Epithelial cell of proximal tubule (primary cell): ENCODE measurements at places on chromosomes 12 and 14.

DNA sequence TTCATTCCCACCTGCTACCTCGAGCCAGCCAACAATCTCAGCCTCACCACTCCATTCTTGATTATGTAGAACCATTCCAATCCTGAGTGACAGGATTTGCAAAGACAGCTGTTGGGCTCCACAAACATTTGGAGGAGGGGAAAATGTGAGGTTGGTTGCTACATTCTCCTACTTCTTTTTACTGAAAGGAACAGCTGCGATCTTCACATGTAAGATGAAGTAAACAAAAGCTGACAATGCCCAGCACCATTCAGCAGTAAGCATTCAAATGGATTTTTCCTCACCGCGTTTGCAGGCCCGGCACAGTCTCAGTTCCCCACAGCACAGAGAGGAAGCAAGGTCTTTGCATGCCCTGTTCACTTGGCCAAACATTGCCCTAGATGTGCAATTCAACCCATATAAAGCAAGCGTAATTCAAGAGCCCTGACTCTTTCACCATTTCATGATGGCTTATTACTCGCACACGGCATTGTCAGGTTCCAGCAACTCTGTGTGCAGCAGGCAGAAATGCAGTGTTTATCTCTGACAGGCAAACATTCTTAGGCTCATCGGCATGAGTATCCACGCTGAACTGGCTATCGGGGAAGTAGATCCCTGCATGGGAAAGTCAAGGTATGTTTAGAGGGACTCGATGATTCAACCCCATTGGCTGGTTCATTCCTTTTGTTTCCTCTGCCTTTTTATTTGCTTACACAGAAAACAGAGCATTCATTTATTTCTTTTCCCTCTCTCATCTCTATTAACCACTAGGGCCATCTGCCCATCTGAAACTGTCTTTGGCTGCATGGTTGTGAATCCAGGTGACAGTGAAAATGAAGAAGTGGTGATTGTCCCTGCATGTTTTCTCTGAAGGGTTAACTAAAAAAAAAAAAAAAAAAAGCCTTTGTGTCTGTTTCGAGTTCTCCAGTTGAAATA is 236.1 kb upstream of the PLEKHG7 start:
- no peak for DNase-seq

- DNase-seq, result no peak
Measured at GRCh38 chr14:85090681-85091080, 439.3 kb upstream of the FLRT2 start.

DNA sequence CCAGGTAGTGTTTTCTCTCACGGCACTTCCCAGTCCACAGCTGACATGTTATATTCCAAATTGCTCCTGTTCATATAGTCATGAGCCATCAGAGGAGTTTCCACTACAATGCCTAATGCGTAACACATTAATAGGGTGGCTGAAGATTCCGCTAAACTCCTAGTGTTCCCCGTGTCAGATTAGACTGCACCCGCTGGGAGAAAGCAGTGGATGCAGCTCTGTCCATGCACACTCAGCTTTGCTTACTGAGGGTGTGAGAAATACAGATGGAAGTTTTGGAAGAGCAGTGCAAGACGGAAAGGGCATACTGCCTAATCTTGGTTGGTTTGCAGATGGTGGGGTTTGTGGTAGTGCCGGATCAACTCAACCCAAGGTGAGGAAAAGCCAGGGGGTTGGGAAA is 5.6 kb downstream of the PPP1R3E start:
- no peak for DNase-seq

- DNase-seq, result no peak
Measured at GRCh38 chr12:124833693-124834122, 30.0 kb downstream of the SCARB1 start.

- DNase-seq, result peak; percentile 69
Measured at GRCh38 chr12:15152868-15153267, 68.3 kb downstream of the RERG start.

- DNase-seq, result peak; percentile 76
Measured at GRCh38 chr14:88983755-88984154, 159.3 kb downstream of the TTC8 start.

GRCh38 chr12:124110372-124110883 is 137.4 kb downstream of the ZNF664 start:
- no peak for DNase-seq

GRCh38 chr14:35121026-35121886 is 534 bp downstream of the PPP2R3C start:
- no peak for DNase-seq

- DNase-seq, result no peak
Measured at GRCh38 chr14:53501361-53502211, 348.5 kb upstream of the DDHD1 start.

- DNase-seq, result no peak
Measured at GRCh38 chr12:92961949-92962348, 32.9 kb upstream of the EEA1 start.

DNA sequence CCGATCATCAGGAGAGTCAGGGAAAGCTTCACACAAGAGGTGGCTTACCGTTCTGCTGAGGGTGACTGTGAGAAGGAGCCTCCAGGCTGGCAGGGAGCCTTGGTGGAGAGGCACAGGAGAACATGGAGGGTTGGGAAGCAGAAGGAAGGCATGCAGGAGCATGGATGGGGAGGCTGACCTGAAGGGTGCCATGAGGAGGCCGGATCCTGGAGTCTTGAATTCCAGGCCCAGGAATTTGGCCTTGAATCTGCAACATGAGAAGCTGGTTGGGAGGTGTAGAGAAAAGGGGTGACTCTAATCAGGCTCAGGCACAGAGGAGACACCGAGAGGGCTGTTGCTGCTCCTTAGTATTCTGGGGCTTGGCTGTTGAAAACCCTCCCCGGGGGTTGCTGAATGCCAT is 130.2 kb downstream of the PELI2 start:
- no peak for DNase-seq

- DNase-seq, result peak; percentile 59
Measured at GRCh38 chr12:106133136-106134087, 5.3 kb downstream of the NUAK1 start.

GRCh38 chr14:75972801-75973421 is 8.9 kb downstream of the TGFB3 start:
- no peak for DNase-seq

DNA sequence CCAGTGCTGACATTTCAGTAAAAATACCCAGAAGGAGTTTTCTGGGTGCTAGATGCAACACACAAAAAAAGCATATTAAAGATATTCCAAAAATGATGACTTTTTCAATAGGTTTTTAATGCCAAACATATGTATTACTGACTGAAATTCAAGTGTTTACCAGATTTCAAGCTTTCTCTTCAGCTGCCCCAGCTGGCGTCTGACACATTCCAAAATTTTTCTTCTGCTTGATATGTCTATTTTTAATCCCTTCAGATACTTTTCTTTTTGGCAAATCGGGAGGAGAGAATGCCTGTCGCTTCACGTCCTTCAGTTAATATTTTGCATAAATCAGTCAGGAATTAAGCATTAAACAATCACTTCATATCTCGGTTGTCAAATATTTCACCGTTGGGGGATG is 7.1 kb upstream of the CCDC60 start:
- DNase-seq, result no peak

DNA sequence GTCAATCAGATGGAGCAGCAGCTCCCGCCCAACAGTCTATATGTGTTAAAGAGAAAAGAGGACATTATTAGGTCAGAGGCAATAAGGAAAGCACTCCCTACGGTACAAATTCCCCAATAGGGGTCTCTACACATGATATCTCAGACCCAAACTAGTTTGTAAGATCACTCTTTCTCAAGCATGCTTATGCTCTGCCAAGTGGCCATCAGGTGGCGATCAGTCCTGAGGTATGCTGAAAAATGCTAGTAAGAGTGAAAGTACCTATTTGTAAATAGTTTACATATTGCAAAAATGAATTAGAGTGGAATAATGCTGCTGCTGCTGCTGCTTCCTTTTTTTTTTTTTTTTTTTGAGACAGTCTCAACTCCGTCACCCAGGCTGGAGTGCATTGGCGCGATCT is 61.0 kb downstream of the CPM start:
- DNase-seq, result no peak

- no peak for DNase-seq
Measured at GRCh38 chr14:28756884-28757570, 9.6 kb upstream of the FOXG1 start.

- no peak for DNase-seq
Measured at GRCh38 chr14:88417594-88417993, 32.1 kb downstream of the SPATA7 start.

DNA sequence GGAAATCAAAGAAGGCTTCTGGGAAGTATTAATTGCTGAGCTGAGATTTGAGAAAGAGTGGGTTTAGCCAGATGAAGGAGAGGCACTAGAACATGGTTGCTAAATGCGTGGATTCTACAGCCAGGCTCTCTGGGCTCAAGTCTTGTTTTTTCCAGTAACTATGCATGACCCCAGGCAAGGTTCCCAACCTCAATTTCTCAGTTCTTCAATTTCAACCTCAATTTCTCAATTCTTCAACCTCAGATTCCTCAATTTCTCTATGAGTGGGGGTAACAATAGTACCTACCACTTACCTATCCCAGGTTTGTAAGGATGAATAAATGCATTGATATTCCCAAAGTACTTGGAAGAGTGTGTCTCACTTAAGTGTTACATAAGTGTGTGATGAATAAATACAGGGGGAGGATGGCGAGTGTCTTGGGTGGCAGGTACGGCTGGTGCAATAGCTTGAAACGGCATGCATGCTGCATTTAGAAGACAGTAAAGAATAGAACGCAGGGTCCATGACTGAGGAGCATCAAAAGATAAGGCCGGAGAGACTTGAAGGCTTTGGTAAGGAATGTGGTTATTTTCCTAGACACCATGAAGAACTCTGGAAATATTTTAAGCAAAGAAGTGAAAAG is 149.1 kb upstream of the ATP2B1 start:
- DNase-seq, result no peak

- DNase-seq, result no peak
Measured at GRCh38 chr12:7376196-7376595, 67.8 kb downstream of the CD163L1 start.

DNA sequence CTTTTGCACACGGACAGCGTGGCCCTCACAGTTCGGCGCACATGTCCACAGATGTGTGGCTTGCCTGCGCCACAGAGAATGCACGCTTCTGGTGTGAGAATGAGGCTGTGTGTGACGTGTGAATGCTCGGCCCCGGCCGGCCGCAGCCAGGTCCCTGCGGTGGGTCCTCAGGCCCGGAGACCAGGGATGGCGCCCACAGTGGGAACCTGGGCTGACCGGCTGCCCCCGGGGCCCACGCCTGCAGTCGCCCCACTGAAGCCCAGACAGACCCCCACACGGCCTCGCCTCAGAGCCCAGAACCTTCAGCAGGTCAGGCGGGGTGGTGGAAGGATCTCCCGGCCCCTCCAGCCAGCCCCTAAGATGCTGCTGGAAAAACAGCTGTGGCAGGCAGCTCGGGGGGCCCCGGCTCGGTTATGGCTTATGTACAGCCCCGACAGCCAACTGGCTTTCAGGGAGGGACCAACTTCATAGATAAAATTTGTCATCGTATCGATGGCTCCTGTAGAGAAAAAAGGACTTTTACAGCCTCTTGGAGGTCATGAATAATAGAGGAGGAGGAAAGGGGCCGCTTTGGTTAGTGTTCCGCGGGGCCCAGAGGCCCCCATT is 4.5 kb upstream of the C14orf180 start:
- DNase-seq, result no peak

DNA sequence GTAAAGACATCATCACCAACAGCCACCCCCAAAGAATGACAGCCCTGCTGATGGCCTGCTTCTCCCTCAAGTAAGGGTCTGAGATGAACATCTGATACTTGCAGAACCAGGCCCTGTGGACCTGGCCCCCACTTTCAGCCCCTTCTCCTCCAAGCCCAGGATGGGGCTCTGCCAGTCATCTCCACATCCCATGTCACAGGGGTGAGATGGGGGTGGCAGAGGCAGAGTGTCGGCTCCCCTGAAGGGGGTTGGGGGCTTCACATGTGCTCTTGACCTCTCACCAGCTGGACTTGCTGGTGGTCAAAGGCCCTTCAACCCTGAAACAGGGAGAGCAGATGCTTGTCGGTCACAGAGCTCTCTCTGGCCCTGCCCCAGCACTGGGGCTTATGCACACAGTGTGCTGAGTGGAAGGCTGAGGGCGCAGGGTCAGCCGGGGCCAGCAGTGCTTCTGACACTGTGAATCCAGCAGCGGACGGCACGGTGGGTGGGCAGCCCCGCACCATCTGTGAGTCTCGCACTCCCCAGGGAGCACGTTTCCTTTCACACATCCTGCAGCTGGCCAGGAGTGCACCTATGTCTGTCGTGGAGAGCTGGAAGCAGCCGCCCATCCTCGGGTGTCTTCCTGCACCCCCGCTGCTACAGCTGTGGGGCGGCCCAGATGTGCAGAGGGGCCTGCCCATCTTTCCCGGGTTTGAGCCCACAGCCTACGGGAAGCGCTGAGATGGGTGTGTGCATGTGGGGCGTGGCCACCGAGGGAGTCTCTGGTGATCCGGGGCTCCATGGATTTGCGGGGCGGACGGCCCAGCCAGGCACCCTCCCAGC is 94.3 kb downstream of the ADGRD1 start:
- DNase-seq, result no peak

- DNase-seq, result no peak
Measured at GRCh38 chr12:530821-531220, 71.1 kb downstream of the B4GALNT3 start.

- DNase-seq, result no peak
Measured at GRCh38 chr14:43795600-43796228, 711.4 kb downstream of the FSCB start.
